ENCODE measurements at places on chromosomes 2 and 18. TPM values are rescaled to one million over a fixed set of nuclear protein-coding genes. Genes with fewer than 3 reads are reported as not detected.

Gene STPG4
- not detected for total RNA-seq

Gene CD8B2
- total RNA-seq: not detected

Gene CFAP221
- total RNA-seq: not detected

Gene DSC1
- total RNA-seq: under 0.01 TPM

Gene IL1A
- not detected for total RNA-seq

Gene CD28
- 0.20 TPM for total RNA-seq

Gene CCDC141
- total RNA-seq: 0.87 TPM

Gene MALL
- total RNA-seq: 13.7 TPM

Gene WDR7
- 28.8 TPM for total RNA-seq

Gene IL36G
- total RNA-seq: not detected

Gene ABCB11
- not detected for total RNA-seq

Measured in lung microvascular endothelial cell (primary cell).